NCI-H510A treated with DMSO at 0.1 percent for 48 hours (cell line): ENCODE measurements at places on chromosomes 16 and 17.

GRCh38 chr17:81910840-81911276, 341 bp downstream of the PCYT2 start:
- no peak for DNase-seq

DNA sequence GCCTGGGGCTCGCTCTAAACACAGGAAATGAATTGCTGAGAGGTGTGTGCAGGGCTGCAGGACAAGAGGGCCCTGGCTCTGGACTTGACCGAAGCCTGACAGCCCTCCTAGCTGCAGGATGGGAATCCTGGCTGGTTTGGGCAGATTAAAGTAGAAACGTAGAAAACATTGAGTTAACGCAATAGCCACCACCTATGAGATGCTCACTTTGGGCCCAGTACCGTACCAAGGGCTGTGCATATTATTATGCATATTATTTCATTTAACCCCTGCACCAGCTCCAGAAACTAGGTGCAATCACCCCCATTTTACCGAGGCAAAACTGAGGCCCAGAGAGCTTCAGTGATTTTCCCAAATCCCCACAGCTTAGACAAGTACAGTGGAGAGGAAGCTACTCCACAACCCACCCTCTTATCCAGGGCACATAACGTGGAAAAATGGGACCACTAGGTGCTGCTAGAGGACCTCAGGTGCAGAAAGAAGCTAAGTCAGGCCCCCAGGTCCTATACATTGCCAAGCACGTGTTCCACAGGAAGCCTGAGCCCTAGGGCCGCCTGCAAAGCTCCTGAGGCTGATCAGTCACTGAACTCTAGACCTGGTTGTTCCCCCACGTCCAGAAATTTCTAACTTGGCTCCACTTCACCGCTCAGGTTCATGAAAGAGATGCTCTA, 79.2 kb downstream of the MYH11 start:
- peak; percentile 42 for DNase-seq

DNA sequence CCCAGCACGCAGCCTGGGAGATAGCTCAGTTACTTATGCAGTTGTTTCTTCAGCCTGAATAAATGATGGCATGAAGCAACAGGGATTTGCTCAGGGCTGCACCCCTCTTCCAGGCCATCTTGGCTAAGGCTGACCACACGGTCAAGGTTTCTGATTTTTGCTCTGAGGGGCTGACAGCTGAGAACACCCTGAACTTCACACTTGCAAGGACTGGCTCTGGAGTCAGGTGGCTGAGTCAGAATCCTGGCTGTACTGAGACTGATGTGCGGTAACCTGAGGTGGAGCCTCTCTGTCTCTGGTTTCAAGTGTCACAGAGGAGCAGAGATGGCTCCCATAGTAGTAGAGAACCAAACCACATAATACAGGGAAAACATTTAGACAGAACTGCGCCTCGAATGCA, 4.8 kb downstream of the MTHFSD start:
- no peak for DNase-seq

GRCh38 chr17:7633093-7633492, 3.2 kb downstream of the SHBG start:
- no peak for DNase-seq

DNA sequence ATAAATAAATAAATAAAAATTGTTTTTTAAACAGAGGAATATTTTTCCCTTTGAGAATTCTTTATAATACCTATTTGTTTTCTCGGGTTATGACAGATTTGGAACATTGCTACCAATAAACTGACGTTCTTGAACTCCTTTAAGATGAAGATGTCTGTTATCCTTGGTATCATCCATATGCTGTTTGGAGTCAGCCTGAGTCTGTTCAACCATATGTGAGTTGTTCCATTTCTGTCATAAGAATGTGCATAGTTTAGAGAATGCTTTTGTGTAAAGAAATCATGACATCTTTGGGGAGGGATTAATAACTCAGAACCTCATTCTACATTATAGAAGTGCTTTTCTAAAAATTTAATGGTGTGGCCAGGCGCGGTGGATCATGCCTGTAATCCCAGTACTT, 37.2 kb upstream of the NAGLU start:
- no peak for DNase-seq

- no peak for DNase-seq
Measured at GRCh38 chr17:39744075-39744835, 6.5 kb downstream of the GRB7 start.

- DNase-seq, result no peak
Measured at GRCh38 chr16:21568502-21569189, 30.7 kb upstream of the METTL9 start.

- no peak for DNase-seq
Measured at GRCh38 chr17:36599546-36600250, 1.7 kb upstream of the MRM1 start.

GRCh38 chr16:85431431-85432124, 181.5 kb upstream of the GSE1 start:
- DNase-seq, result no peak

DNA sequence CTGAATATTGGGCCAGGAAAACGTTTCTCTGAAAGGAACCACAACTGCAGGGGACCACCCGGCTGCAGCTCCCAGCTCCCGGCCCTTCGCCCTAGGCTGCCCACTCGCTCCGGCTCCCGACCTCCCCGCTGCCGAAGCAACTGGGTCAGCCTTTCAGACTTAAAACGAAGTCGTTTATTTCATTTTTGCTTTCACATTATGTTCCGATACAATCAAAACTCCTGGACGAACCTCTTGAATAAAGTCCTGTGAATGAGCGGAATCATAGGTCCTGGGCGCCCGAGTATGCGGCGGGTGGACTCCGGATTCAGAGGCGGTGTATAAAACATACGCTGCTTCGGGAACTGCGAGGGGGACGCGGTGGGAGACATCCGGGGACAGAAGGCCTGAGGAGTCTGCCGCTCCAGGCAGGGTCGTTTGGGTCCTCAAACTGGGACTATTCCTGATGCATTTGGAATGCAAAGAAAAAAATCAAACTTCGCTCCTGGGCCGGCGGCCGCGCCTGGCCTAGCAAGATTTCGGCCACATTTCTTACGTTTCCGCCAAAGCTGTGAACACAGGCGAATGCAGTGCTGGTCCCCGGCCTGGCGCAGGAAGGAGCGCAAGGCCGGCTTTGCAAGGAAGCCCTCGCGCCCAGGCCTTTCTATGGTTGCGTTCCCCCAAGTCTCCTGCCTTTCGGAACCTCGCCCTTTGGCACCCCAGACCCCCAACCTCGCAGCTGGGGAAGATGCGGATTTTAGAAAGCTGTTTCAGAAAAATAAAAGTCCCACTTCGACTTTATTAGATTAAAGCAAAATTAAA, 3.7 kb downstream of the CBLN1 start:
- DNase-seq, result no peak

GRCh38 chr16:80509872-80510271, 30.9 kb upstream of the DYNLRB2 start:
- no peak for DNase-seq

GRCh38 chr17:77465358-77466041, 324.7 kb downstream of the SEC14L1 start:
- no peak for DNase-seq

DNA sequence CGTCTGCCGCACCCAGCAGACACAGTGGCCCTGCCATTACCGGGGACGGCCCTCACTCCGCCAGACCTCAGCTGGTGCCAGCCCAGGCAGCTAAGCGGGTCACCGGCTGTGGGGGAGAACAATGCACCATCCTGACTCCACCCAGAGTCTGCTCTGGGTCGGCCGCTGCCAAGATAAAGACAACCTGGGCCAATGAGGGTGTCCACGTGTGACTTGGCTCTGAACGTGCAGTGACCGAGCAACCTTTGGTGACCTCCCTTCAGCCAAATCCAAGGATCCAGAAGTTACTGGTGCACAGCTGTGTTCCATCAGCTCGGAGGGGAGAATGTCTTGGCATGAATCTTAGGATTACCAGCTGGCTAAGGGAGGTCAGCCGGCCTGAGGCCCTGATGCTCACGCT, 155.9 kb downstream of the NTN1 start:
- DNase-seq, result no peak

DNA sequence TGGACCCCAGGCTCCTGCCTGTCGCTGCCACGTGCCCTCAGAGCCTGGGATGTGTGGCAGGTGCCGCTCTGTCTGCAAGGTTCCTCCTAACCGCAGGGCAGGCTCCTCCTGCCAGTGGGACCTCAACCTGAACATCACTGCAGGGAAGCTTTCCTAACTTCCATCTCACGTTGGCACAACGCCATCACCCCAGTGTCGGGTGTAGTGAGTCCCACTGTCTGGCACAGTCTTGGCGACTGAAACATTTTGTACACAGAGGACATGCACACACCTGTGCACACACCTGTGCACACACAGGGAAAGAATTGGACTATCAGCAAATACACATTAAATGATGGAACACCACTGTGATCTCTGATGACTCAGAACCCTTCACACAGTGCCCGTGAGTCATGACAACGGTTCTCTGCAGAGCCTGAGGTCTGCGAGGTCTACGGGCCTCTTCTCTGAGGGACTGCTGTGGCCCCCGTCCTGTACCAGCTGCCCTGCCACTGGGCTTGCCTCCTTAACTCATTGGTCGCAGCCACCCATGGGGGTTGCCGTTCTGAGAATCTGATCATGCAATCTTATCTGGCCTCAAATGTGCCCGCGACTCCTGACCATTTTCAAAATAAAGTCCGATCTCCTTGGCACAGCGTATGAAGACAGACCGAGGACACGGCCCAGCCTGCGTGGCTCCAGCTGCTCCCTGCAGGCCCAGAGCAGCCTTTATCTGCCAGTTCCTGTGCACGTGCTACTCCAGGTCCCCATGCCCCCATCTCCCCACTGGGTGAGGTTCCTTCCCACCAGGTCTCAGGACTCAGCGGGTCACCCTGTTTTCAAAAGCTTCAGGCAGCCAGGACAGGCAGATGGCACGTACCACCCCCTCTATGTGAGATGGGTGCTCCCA, 7.6 kb downstream of the CCDC57 start:
- DNase-seq, result no peak

DNA sequence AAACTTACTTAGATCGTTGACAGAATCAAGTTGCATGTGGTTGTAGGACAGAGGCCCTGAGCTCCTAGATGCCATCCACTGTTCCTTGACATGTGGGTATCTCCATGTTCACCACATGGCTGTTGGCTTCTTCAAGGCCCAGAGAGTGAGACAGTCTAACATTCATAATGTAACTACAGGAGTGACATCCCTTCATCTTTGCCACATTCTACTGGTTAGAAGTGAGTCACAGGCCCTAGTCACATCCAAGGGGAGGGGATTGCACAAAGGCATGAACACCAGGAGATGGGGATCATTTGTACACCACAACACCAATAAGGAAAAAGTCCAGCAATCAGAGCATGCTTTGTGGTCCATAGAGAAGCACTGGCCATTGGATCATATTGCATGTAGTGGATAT, 56.6 kb downstream of the WSCD1 start:
- no peak for DNase-seq

GRCh38 chr17:40678902-40679522, 14.0 kb upstream of the KRT222 start:
- DNase-seq, result no peak

DNA sequence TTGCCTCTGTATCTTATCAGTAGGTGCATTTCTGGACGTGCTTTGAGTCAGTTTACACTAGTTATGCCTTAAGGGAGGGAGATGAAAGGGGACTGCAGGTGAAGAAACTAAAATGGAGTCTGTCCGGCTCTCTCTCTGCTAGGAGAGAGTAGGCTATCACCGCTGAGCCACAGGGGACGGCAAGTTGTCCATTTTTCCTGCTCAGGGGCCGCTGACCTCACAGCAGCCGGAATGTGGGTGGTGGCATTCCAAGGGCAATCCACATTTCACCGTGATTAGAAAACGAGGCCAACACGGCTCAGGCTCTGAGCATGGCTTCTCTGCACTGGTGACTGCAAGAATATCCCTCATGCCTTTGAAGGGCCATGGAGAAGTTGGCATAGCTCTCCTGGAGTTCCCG, 19.0 kb upstream of the KLHDC4 start:
- no peak for DNase-seq

DNA sequence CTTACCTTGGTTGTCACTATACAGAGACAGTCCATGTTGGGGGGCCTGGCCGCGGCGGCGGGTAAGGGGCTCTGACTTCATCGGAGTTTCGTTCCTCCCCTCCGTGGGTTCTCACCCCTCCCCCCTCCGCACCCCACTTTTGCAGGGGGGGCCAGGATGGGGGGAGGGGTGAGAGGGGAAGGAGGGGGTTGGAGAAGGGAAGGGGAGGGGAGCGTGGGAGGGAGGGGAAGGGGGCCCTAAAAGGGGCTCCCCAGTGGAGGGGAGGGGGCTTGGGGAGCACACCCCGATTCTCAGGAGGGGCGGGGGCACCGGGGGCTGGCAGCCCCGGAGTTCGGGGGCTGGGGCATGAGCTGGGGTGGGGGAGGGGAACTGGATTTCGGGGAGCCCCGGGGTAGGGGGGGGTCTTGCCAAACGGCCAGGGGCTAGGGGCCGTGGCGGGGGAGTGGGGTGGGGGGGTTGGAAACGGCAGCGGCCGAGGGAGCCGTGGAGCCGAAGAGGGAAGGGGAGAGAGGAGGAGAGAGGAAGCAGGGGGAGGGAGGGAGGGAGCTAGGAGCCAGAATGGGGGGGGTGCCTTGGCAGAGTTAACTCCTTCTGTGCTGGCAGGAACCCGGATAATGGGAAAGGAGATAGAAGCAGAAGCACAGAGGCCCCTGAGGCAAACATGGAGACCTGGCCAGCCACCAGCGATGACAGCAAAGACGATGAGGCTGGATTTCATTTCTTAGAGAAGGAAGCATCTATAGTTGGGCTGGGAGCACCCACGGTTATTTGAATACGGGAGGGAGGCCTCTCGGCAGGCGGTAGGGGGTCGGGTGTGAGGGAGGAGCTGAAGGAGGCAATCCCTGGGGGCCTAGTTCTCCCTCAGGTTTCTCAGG, 2.3 kb downstream of the DLG4 start:
- DNase-seq, result peak; percentile 56

DNA sequence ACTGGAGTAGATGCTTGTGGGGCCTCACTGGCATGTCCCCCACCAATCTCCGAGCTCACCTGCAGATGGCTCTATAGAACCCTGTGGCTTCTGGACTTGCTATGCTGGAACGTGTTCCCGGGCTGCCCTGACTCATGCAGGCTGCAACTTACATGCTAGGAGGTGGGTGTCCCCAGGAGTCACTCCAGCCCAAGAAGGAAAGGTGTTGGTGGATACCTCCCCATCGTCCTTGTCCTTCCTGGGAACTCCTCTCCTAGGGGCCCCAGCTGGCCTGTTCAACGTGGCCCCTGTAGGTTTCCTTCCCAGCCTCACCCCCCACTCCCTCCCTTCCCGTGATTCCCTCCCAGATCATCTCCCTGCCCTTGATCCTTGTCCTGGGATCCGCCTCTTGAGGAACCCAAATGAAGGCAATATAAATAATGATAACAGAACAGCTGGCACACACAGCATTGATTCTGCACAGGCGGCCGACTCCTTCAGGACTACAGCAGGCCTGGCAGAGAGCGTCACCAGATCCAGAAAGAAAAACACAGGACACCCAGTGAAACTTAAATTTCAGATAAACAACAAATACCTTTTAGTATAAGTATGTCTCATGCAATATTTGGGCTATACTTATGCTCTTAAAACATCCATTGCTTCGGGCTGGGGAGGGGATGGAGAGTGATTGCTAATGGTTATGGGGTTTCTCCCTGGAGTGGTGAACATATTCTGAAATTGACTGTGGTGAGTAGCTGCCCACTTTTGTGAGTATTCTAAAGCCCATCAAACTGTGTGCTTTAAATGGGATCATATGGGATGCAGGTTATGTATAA, 221.1 kb upstream of the GSE1 start:
- no peak for DNase-seq
